ENCODE measurements at places on chromosomes 7 and 10. TPM values are rescaled to one million over a fixed set of nuclear protein-coding genes. Genes with fewer than 3 reads are reported as not detected.

The PLEKHS1 gene
- total RNA-seq, result not detected

The RBAK gene
- total RNA-seq, result 8.7 TPM

The ADGRA1 gene
- total RNA-seq, result not detected

GRCh38 chr7:101817471-101818286 lies at the start of gene CUX1:
Gene CUX1, plus strand, starts transcription at chr7:101817626. Its CDS starts 14 bp downstream, at chr7:101817640.
- peak; percentile 58 for DNase-seq

DNA sequence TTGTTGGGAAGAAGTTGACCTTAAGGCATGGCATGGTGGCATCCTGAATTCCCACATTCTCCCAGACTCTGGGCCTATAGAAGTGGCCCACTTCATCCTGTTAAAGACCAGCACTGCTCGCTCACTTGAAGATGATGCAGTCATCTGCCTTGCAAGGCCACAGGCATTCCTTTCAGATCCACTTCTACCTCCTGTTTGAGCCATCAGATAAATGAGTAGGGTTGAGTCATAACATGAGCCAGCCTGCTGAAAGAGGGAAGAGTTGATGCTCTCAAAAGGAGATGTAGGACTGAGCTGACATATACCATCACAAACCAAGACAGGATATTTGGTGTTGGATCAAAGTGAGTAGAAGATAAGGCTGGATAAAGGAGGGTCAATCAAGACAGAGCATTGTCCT lies 1.5 kb upstream of the EBLN1 start:
- DNase-seq, result no peak

GRCh38 chr7:140028311-140028710 lies 34.4 kb downstream of the PARP12 start:
- DNase-seq, result no peak

- no peak for DNase-seq
Measured at GRCh38 chr10:89042562-89042961, 52.0 kb downstream of the FAS start.

GRCh38 chr10:114548662-114549061 lies 109.4 kb downstream of the ABLIM1 start:
- DNase-seq, result no peak

- DNase-seq, result no peak
Measured at GRCh38 chr10:110181911-110182310, 25.5 kb upstream of the MXI1 start.

GRCh38 chr7:136078630-136079029 lies 101.5 kb upstream of the MTPN start:
- no peak for DNase-seq

DNA sequence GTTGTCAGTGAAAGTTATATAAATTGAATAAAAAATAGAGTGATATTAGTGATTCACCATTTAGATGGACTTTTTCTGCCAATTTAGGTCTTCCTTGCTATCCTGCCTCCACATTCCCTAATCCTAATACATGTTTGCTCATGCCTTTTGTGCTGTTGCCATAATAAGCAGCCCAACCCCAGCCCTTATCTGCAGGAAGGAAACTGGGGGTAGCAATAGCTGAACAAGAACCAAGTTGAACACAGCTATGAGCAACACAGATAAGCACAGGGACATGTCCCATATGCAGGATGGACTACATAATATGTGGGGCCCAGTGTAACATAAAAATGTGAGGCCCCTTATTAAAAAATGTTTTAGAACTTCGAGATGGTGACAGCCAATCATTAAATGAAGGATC lies 91.2 kb upstream of the AHR start:
- no peak for DNase-seq

- DNase-seq, result peak; percentile 67
Measured at GRCh38 chr7:74466196-74466813, 12.6 kb downstream of the GTF2IRD1 start.
